ENCODE measurements at places on chromosomes 1 and 21. TPM values are rescaled to one million over a fixed set of nuclear protein-coding genes. Genes with fewer than 3 reads are reported as not detected.

PEAR1 gene
- 5.6 TPM for total RNA-seq

SLC22A15 gene
- 7.6 TPM for total RNA-seq

DEPDC1 gene
- total RNA-seq, result 35.5 TPM

POU3F1 gene
- 0.17 TPM for total RNA-seq

DENND2C gene
- 4.1 TPM for total RNA-seq

UBE2U gene
- not detected for total RNA-seq

SERPINC1 gene
- total RNA-seq, result 0.17 TPM

FAM177B gene
- total RNA-seq, result not detected

MYOG gene
- total RNA-seq, result not detected

DNM3 gene
- 2.0 TPM for total RNA-seq

PGLYRP3 gene
- total RNA-seq, result not detected

COL6A1 gene
- 1,502 TPM for total RNA-seq

C1orf116 gene
- not detected for total RNA-seq

ZNF687 gene
- 19.8 TPM for total RNA-seq

PACC1 gene
- 8.7 TPM for total RNA-seq
